T-helper 1 cell (primary cell): ENCODE measurements at places on chromosomes 6 and 20.

- no peak for DNase-seq
Measured at GRCh38 chr20:4468114-4468513, 253.6 kb upstream of the PRND start.

GRCh38 chr6:31701666-31702404 lies 1.3 kb downstream of the ABHD16A start:
- no peak for DNase-seq

GRCh38 chr6:53412751-53413150 lies 64.0 kb upstream of the ELOVL5 start:
- no peak for DNase-seq

- no peak for DNase-seq
Measured at GRCh38 chr6:106547601-106548453, 81.5 kb downstream of the RTN4IP1 start.
